ENCODE measurements at places on chromosomes 5 and 9.

DNA sequence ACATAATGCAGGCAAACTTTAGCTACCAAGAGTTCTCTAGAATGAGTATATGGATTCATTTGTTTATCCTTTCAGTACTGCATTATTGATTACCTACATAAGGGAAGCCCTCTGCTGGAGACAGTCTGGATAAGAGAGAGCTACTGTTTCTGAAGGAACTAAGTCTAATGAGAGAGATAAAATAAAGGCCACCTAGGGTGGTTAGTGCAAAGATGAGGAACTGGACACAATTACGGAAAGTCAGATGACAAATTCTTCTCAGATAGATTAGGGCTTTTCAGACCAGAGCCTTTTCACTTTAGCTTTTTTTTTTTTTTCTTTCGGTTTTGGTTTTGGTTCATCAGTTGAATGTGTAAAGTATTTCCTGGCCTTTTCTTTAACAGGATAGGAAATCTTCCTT is 31.3 kb downstream of the ISOC1 start:
- peak; percentile 27 for DNase-seq

GRCh38 chr9:81182431-81182830 is 506.9 kb downstream of the TLE1 start:
- no peak for DNase-seq

DNA sequence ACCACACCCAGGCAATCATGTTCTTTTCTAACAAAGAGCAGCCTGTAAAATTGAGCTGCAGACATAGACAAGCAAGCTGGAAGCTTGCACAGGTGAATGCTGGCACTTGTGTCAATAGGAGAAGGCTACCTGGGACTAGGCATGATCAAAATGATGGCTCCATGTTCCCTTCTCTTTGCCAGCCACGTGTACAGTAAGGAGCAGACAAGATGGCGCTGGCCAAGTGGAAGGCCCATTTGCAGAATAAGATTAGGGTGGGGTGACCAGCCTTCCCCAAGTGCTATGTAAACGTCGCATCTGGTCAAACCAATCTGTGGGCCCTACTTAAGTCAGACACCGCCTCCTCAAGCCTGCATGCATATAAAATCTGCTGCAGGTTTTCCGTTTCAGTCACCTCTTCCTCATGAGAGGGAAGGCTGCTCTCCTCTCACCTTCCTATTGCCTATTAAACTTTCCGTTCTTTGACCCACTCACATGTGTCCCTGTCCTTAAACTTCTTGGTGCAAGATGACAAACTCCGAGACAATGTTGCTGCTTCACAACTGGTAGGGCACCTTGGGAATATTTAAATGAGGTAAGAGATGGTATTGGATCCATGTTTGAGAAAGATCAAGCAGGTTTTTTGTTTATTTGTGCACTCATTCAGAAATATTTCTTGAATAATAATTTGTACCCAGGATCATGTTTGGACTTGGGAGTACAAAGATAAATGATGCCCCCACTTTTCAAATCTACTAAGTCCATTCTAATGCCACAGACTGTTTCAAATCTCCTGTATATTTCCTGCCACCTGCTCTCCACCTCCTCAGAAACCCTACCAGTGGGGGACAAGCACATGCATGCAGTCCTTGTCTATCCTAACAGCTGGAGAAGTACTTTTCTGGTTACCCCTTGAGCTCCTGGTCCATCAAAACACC is 30.7 kb upstream of the TGFBR1 start:
- no peak for DNase-seq

DNA sequence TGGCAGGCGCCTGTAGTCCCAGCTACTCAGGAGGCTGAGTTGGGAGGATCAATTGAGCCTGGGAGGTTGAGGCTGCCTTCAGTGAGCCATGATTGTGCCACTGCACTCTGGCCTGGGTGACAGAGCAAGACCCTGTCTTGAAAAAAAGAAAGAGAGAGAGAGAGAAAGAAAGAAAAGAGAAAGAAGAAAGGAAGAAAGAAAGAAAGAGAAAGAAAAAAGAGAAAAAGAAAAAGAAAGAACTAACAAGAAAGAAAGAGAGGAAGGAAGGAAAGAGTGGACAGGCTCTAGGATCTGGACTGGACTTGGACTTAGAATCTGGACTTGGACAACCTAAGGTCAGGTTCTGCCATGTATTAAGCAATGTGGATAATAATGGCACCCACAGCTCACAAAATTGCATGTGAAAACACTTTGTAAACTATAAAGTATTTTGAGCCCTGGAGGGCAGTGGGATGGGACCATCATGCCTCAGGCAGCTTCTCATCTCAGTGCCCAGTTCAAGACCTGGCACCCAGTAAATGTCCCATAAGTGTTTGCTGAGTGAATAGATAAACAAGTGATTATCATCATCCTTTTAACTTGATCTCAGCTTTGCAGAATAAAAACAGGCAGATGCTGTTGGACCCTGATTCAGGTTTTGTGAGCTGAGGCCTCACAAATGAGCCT is 12.8 kb upstream of the PHF19 start:
- no peak for DNase-seq

DNA sequence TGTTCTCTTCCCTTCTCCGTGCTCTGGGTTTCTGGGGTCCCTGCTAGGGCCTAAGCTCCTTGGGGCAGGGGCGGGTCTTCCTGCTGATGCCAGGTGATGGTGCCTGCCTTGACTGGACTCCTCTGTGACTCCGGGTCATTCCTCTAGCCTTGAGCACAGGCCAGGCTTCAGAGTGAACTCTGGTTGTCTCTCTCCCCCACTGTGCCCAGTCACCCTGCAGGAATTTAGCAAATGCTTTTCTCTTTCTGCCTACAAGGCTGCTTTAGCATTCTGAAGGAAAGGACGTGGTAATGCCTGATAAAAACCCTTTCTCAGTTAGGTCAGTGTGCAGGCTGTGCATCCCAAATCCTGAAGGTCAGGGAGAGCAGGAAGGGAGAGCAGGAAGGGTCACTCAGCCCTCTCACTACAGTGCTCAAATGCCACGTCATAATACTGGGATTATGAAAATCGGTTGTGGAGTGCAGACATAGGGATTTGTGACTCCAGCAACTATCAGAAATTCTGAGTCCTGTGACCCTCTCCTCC is 2.7 kb downstream of the CXCL14 start:
- DNase-seq: no peak

DNA sequence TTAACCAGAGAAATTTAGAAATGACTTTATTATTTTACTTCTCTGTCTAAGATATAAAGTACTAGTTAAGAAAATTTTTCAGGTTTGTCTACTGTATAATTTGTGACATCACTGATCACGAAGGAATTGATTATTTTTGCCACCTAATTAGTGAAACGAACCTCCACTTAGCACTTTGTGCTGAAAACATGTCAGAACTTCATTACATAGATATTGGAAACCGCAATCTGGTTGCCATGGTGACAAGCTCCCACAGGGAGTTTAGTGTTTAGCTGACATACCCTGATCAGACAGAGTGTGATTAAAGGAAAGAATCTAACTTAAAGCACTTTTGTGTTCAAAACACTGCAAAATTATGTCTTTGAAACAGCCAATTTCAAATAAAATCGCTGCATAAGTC is 668.4 kb upstream of the CCNG1 start:
- DNase-seq: no peak

GRCh38 chr5:132265336-132266030 is 8.0 kb downstream of the PDLIM4 start:
- DNase-seq: peak; percentile 13

GRCh38 chr5:137220523-137220927 is 278.6 kb downstream of the SPOCK1 start:
- DNase-seq: peak; percentile 26

GRCh38 chr5:141960018-141960417 is 2.0 kb upstream of the PCDH12 start:
- no peak for DNase-seq

DNA sequence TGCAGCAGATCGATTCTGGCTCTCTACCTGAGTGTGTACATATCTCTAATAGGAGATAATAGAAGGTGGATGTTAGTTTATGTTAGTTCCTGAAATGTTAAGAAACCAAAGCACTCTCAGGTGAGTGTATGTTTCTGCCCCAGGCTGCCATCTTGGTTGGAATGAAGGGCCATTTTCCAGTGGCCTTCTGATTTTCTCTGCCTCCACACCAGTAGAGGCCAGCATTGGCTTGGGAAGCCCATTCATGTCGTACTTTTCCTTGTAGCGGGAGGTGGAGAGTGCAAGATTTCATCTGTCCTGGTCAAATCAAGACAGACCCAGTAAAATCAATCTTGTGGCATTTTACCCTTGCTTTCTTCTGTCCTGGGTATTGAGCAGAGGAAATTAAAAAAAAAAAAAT is 91.0 kb downstream of the GAS1 start:
- no peak for DNase-seq

DNA sequence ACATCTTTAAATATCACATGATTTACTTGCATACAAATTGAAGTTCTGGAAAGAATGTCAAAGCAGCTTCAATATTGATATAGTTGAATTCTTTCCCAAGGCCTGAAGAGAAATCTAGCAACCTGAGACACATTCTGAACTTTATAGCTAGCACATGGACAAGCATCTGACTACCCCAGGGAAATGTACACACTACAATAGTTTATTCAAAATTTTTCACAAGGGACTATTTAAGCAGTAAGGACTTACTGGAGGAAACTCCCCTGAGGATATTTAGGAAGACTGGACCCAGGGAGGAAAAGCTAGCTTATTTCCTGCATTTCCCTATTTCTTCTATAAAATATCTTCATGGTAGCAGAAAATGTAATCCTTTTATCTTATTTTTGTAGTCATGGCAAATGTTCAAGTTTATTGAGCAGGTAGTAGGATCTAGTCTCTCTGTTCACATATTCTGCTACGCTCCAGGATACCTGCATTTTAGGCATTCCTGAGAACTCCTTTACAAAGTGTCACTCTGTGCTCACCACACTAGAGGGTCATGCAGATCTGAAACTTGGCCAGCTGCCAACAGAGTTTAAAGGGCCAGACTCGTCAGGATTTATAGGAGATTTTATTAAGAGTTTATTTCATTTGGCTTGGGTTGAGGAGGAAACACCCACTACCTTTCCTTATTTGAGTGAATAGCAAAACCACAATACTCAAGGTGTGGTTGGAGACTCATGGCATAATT is 348.4 kb upstream of the FTMT start:
- DNase-seq: no peak

DNA sequence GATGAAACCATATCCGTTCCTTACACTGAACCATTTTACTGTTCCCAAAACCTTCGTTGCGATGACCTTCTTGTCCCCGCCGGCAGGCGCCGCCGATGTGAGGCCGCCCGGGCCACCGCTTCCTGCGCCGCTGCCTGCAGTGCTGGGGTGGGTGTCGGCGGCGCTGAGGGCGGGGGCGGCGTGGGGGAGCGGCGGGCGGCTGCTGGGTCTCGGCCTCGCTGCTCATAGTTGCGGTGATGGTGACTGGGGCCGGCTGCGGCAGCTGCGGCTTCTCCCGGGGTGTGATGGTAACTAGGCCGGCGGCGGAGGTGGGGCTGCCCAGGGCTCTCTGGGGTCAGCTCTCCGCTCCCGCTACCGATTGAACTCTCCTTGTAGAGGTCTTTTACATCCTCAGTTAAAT is 14.1 kb upstream of the OR2S2 start:
- DNase-seq: no peak

DNA sequence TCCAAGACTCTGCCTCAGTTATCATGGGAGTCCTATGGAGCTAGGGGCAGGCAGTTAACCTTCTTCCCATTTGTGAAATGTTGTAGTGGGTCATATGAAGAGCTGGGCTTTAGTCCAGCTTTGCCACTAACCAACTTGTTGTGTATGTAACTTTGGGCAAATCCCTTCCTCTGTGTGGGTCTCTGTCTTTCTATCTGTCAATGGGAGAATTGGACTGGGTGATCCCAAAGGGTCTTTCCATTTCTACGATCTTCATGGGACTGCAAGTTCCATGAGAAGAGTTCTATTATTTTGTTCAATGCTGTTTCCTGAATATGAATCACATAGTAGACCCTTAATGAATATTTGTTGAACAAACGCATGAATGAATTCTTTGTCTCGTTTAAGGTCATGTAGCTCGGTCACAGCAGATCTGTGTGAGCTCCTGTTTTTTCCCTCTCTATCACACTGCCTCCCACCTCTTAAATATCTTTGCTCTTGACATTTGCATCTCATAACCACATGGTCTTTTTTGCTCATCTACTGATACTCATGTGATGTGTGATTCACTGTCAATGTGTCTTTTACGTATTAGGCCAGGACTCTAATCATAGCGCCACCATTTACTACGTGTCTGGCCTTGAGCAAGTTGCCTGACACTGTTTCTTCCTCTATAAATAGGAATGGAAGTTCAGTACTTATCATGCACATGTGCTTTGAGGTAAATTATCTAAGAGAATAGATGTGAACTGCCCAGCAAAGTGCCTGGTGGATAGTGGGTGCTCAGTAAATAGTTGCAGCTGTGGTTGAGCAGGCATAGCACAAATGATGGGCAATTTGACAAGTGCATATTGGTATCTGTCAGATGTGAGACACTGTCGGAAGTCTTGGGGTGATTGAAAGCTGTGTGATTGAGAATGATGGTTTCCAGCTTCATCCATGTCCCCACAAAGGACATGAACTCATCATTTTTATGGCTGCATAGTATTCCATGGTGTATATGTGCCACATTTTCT is 37.4 kb downstream of the PTTG1 start:
- DNase-seq: peak; percentile 42

DNA sequence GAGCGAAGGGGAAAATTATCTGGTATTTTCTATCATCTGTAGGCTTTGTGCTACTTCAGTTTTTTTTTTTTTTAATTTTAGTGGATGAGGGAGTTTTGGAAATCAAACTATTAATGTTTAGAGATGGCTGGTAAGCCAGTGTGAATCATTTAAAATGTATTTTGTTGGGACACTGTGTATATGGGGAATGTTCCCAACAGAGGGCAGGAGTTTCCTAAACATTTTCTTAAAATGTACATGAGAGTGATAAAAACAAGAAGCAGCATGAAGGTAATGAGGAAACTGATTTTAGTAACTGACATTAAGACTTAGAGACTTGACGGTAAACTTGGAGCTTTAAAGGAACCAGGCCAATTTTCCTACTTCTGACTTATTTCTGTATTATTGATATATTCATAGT is 68.2 kb upstream of the ITGA2 start:
- DNase-seq: no peak

DNA sequence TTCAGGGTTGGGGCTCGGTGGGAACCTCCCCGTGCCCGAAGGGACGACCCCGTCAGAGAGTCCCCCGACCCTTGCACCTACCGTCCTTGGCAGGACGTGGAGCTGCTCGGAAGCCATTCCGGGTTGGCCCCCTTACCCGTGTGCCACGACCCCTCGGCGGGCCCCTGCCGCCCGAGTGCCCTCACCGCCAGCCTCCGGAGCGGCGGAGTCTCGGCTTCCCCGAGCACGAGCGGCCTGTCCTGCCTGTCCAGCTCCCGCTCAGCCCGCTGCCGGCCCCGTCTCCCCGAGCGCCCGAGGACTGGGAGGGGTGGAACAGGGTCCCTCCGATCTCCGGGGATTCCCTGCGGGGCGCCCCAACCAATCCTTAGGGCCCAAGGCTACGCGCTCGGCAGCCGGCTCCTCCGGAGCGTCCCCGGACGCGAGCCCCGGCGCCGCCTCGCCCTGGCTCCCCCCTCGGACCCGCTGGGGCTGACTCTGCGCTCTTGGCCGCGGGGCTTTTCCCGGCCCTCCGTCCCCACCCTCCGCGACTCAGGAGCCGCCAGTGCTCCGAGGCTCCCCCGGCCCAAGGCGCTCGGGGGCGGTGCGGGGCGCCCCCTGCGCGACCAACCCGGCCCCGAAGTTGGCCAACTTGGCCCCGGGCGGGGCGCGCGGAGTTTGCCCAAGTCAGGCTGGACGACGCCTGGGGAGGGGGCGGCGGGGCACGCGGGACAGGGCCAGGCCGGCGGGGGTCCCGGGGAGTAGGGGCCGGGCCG is 654 bp downstream of the ADAMTS2 start:
- DNase-seq: no peak

GRCh38 chr9:16653491-16654399 is 216.7 kb downstream of the BNC2 start:
- no peak for DNase-seq

GRCh38 chr5:29042152-29042551 is 2003.8 kb upstream of the CDH9 start:
- no peak for DNase-seq

Measured in GM13976 (cell line).